ENCODE measurements at places on chromosomes 13 and 19.

DNA sequence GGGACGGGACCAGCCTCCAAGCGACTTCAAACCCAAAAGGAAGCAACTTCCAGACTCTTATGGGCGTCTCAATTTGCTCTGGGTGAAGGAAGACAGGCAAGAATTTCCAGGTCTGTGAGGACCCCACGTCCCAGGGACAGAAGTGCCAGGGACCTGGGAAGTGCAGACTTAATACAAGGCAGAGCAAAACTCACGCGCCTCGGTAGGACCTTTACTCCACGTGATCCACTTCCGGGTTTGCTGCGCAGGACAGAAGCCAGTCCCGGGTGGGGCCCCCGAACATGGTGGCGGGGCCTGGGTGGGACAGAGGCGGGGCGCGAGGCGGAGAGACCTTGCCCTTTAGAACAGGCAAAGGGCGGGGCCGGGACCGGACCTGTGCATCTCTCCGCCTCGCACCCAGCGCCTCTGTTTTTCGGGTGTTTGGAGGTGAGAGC lies 9.3 kb downstream of the ZNF611 start:
- DNase-seq, result no peak

DNA sequence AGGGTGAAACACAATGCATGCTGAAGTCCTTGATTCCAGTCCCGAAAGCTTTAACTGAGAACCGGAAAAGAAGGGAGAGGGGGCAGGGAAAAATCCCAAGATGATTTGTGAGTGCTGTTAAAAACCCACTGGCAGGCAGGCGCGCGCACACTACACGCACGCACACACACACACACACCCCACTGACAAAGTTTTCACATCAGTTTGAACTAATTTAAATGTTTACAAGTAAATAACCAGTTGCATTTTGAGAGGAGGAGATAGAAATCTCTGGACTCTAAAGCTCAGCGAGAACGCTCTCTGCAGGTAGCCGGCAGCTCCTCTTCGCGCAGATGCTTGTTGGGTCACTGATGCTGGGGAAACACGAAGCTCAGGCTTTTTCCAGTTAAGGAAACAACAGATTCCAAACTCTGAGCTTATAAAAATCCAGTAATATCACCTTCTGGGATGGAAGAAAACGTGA lies 818 bp upstream of the SLITRK1 start:
- no peak for DNase-seq

DNA sequence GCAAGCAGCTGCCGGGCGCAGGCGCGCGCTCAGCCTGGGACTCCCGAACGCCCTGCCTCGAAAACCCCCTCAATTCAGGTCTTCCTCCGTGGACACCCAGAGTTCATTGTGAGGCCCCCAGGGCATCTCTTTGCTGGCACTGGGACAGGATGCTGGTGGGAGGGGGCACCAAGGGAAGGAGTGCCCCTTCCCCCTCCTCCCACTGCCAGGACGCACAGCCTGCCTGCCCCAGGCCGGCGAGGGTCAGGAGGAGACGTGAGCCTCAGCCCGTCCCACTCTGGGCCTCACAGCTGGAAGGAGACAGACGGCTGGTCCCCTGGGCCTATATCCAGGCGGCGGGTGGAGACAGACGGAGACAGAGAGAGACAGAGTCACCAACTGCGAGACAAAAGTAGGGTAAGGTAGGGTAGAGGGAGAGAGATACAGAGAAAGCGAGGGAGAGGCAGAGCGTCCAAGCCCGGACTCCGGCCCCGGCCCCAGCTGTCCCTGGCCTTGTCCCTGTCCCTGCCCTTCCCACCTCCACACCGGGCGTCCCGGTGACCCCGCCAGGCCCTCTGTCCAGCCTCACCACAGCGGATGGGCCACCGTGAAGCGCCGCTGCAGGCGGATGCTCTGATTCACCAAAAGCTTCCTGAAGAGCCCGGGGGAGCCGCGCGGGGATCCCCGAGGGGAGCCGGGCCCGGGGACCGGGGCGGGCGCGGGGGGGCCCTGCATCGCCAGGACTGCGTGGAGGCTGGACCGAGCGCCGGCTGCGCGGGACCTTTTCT lies at the start of gene PDE4C:
Gene PDE4C, minus strand, starts transcription at position 737 of the 767 bp plus-strand sequence. Its CDS starts 23 bp downstream, at position 714.
- DNase-seq, result no peak

DNA sequence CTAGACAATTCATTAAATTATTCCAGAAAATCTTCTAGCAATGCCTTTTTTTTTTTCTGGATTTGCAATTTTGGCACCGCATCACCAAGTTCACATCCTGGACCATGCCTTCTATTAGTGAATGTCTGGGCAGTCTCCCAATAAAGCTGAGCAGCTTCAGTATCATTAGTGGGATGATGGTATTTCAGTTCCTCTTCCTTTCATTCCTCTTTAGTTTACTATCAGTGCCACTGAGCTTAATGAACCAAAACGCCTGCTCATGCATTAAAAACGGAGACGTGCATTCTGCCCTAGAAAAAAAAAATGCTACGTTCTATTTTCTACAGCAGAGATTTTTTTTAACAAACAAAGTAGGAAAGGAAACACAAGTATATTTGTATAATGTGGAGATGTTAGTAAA lies 343.0 kb downstream of the PCDH9 start:
- no peak for DNase-seq

DNA sequence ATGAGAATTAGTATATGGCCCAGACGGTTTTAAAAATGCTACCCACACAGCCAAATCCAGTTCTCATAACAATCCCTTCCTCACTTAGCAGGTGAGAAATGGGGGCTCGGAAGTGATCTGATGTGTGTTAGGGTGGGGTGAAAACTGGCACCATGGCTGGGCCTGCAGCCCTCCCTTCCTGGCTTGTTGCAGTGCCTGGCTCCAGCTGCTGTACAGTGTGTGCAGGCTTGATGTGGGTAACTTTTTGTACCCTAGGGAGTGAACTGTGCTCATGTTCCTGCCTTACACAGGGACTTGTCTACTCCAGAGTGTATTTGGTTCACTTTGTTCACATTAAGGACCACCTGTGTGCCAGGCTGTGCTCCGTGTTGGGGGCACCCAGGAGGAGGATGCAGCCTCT lies 177.2 kb downstream of the LMO7 start:
- DNase-seq, result no peak

DNA sequence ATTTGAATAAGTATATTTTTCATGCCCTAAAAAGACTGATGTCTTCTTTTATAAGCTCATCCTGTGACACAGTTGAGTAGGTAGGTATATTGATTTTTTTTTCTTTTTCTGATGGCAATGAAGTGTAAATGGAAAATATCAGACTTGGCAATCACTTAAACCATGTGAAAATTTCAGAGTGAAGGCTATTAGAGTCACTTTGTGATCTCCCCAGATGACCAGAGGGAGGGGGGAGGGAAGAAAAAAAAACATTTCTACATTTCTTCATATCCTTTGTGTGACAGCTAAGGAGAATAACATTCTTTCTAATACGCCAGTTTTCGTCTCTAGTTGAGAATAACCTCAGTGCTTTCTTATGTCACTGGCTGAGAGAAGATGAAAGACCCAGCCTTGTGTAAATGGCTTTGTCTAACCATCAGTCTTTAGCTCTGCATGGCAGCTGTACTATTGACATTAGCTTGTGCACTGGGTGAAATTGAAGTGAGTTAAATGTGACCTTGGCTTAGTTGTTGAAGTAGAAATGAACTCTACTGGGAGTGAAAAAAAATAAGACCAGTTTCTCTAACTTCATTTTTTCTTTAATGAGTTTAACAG lies 332.1 kb upstream of the DACH1 start:
- DNase-seq, result no peak

GRCh38 chr19:16280306-16280705 lies 44.3 kb upstream of the KLF2 start:
- no peak for DNase-seq

DNA sequence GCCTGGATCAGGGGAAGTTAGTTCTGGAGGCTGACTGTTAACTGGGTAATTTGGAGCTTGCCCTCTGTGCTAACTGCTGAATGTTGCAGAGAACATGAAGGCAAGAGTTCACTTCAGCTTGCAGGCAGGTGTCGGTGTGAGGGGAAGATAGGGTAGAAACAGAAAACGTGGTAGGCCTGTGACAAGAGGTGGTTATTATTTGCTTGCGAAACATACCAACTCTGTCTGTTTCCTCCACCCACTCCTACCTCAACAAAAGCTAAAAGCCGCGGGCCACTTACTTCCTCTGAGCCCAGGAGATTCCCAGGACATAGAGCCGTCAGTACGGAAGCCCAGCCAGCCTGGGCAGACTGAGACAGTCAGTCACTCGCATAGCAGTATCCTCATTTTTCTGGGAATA lies 119.2 kb upstream of the ABCC4 start:
- DNase-seq, result no peak

DNA sequence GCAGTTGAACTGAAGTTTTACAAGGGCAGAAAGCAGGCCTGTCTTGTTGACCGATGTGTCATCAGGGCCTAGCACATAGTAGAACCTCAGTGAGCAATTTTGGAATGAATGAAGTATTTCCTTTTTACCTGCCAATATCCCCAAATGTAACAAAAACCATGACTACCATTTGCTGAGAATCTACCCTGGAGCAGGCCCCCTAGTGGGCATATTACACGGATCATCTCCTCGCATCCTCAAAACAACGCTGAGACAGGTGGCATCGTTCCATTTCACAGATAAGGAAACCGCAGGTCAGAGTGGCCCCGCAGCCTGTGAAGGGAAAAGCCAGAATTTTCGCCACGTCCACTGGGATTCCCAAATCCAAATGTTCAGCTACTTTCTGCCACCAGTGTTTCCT lies 77.9 kb downstream of the CACNA1A start:
- DNase-seq, result no peak

DNA sequence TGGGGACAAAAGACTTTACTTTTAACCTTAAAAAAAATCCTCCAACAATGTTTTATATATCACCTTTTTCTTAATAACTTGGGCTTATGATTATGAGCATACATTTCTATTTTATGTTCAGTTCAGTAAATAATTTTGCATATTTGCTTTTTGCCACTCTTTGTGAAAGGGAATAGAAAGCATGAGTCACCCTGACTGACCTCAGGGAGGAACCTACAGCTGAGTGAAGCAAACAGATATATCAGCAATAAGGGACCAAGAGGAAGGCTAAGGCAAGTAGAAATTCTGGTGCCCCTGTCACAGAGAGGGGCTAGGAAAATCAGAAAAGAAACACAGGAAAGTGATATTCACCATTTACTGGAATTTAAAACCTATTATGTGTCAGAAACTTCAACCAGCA lies 37.2 kb upstream of the SOHLH2 start:
- DNase-seq, result no peak

DNA sequence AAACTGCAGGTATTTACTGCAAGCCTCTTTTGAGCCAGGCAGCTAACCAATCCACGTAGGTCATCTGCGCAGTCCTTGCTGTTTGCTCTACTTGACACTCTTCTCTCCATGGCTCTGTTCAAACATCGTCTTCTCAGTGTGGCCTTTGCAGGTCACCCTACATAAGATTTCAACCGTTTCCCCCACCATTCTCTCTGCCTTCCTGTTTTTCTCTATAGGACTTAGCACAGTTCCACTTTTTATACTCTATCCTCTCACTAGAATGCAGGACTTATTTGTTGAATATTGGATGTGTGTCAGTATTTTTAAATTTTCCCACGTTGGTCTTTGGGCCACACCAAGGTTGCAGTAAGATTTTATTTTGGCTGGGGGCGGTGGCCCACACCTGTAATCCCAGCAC lies 1.7 kb upstream of the FBXW9 start:
- DNase-seq, result no peak

DNA sequence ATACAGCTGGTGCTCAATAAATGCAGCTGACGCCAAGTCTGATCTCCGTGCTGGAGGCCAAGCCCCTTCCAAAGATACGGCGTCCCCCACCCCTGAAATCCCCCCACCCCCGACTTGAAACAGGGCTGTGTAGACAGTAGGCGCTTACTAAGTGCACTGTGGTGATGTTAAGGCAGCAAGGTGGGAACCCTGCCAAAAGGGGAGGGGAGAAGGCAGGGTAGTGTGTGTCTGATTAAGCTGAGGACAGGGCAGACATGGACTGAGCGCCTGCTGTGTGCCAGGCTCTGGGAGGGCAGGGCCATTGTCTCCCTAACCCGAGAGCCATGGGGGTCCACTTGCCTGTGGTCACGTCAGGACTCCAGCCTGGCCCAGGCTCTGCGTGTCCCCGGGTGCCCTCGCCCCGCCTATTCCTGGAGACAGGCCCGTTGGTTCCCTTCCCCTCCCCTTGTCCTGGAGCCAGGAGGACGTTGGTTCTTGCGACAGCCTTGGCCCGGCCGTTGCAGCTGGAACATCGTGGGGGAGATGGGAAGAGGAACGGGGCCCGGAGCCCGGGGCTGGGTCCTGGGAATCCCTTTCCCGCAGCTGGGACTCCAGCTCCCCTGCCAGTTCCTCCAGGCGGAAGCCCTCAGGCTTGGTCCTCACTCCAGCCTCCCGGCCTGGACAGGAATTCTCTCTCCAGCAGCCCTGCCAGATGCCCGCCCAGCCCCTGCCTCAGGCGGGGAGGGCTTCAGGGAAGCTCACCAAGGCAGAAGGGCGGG lies 1.7 kb upstream of the ELANE start:
- no peak for DNase-seq

DNA sequence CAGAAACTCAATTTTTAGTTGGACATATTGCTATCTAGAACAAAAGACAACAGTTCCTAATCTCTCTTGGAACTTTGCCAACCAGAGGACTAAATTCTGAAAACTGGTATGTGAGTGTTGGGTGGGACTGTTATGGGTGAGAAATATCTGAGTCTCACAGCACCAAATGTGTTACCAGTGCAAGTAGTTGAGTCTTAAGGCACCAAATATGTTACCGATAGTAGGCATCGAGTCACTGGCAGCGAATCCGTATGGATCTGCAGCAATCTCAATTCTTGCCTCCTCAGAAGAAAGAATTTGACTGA lies 575.2 kb downstream of the DACH1 start:
- no peak for DNase-seq

- no peak for DNase-seq
These were observed 44.5 kb upstream of the PARP4 start for GRCh38 chr13:24557081-24557480.

- no peak for DNase-seq
These were observed 9.5 kb upstream of the MED26 start for GRCh38 chr19:16637535-16637934.

GRCh38 chr13:73403355-73404120 lies 344.7 kb downstream of the KLF5 start:
- no peak for DNase-seq
